Activated CD8-positive, alpha-beta T cell treated with anti-CD3 and anti-CD28 coated beads, Interleukin-2, amount 10 ng/mL, durations not matched to agents 7 days and 5 days (primary cell): ENCODE measurements at places on chromosomes 12 and 14.

DNA sequence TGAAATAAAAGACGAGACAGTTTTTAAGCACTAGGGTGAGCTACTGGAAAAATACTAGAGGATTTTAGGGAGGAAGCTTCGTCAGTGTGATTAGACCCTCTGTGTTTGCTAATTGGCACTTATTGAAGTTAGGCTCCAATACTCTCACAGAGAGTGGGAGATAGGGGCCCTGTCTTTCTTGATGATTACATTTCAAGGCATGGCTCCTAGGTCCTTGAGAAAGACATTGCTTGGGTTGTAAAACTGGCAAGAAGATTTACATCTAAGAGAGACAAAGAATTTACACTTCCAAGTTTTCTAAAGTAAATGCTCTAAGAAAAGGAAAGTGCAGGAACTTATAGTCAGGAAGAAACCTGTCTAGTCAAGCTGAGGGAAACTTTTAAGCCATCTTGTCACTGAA lies 183.2 kb downstream of the C12orf50 start:
- H3K4me1 ChIP-seq = no peaks in the 10 kb centered on the region
- no peak overlapping the region for H3K27ac ChIP-seq
- no peak for DNase-seq
- no peak overlapping the region for H3K4me3 ChIP-seq
- H3K27me3 ChIP-seq = peaks cover 2% of the 10 kb centered on the region

GRCh38 chr14:70651522-70651921 lies 9.8 kb downstream of the TTC9 start:
- H3K4me1 ChIP-seq = peaks cover 71% of the 10 kb centered on the region
- no peaks in the 10 kb centered on the region for H3K27me3 ChIP-seq
- H3K27ac ChIP-seq = peak overlapping the region; percentile 11
- DNase-seq = no peak

DNA sequence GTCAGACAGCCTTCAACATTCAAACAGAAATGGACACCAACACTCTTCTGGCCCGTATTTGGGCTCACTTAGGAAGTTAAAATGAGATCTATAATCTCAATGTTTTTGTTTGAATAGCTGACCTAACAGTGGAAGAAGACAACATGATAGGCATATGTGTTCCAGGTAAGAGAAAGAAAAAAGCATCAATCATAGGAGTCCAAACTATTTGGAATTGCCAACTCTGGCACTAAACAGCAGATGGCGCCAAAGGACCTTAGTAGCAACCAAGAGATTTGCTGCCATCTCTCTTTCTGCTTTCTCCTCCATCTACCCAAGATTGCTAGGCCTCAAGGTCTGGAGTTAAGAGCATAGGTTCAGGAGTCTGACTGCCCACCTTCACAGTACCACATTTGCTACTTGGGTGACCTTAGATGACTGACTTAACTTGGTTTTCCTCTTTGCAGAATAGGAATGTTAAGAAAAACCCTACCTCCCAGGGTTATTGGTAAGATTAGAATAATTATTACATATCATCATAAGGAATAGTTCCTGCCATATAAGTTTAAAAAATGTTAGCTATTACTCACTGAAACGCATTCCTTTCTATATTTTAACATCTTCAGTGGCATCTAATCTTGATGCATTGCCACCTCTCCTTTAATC lies 30.2 kb downstream of the PEX5 start:
- peak; percentile 82 for DNase-seq
- no peaks in the 10 kb centered on the region for H3K36me3 ChIP-seq
- H3K4me3 ChIP-seq = no peak overlapping the region
- no peaks in the 10 kb centered on the region for H3K27me3 ChIP-seq
- no peak overlapping the region for H3K27ac ChIP-seq

- no peaks in the 10 kb centered on the region for H3K4me1 ChIP-seq
- H3K4me3 ChIP-seq = no peak overlapping the region
- no peak for DNase-seq
These were observed 13.5 kb upstream of the NGB start for GRCh38 chr14:77284466-77284865.

GRCh38 chr12:113823016-113823415 lies 143.1 kb downstream of the RBM19 start:
- H3K4me3 ChIP-seq = no peak overlapping the region
- H3K27ac ChIP-seq = no peak overlapping the region
- H3K27me3 ChIP-seq = no peaks in the 10 kb centered on the region
- DNase-seq = no peak
- H3K4me1 ChIP-seq = no peaks in the 10 kb centered on the region
- no peaks in the 10 kb centered on the region for H3K36me3 ChIP-seq

GRCh38 chr14:101495827-101496775 lies 65.2 kb upstream of the DIO3 start:
- H3K36me3 ChIP-seq = no peaks in the 10 kb centered on the region
- H3K27me3 ChIP-seq = peaks cover 4% of the 10 kb centered on the region
- DNase-seq = no peak
- H3K4me3 ChIP-seq = no peak overlapping the region
- H3K27ac ChIP-seq = no peak overlapping the region

- DNase-seq = no peak
- no peak overlapping the region for H3K4me3 ChIP-seq
- H3K4me1 ChIP-seq = no peaks in the 10 kb centered on the region
- H3K27ac ChIP-seq = no peak overlapping the region
These were observed 36.0 kb downstream of the EGLN3 start for GRCh38 chr14:33914676-33915516.

DNA sequence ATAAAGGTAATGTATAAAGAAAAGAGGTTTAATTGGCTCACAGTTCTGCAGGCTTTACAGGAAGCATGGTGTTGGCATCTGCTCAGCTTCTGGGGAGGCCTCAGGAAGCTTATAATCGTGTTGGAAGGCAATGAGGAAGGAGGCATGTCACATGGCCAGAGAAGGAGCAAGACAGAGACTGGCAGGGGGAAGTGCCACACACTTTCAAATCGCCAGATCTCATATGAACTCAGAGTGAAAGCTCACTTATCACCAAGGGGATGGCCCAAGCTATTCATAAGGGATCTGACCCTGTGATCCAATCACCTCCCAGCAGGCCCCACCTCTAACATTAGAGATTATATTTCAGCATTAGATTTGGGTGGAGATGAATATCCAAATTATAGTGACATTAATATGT lies 26.3 kb downstream of the LDHB start:
- no peak overlapping the region for H3K4me3 ChIP-seq
- no peaks in the 10 kb centered on the region for H3K27me3 ChIP-seq
- H3K27ac ChIP-seq = peak overlapping the region; percentile 27
- no peak for DNase-seq
- H3K36me3 ChIP-seq = peaks cover 49% of the 10 kb centered on the region
- peaks cover 3% of the 10 kb centered on the region for H3K4me1 ChIP-seq

DNA sequence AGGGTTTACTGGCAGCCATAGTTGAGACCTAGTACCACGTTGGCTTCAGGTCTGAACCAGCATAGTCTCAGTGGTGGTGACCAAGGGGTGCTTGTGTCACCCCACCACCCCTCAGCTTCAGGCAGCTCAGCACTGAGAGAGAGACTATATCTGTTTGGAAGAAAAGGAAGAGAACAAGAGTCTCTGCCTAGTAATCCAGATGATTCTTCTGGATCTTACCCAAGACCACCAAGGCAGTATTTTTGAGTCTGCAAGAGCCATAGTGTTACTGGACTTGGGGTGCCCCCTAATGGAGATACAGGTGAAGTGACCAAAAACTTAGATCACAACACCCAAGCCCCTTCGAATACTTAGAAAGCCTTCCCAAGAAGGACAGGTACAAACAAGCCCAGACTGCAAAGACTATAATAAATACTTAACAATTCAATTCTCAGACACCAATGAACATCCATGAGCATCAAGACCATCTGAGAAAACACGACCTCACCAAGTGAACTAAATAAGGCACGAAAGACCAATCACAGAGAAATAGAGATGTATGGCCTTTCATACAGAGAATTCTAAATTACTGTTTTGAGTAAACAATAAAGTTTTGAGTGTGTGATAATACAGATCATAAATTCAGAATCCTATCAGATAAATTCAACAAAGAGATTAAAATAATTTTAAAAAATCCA lies 107.0 kb downstream of the HELB start:
- no peak overlapping the region for H3K4me3 ChIP-seq
- DNase-seq = peak; percentile 63
- H3K27me3 ChIP-seq = peaks cover 8% of the 10 kb centered on the region
- no peaks in the 10 kb centered on the region for H3K36me3 ChIP-seq

DNA sequence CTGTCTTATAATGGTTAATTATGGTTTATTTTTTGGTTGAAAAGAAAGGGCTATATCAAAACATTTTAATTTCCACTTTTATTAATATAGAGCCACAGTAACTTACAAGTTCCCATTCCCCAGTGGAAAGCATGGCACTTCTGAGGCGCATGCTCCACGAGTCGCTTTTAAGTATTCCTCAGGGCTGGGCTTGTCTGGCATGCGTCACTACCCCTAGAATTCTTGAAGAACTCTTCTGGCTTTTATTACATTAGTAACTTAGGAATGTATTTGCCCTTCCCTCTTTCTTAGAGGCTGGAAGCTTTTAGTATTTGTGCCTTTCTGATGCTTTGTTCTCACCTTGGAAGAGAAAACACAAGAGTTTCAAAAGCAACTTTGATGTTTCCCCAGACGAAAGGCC lies 81.1 kb downstream of the ESR2 start:
- H3K4me3 ChIP-seq = no peak overlapping the region
- H3K27ac ChIP-seq = no peak overlapping the region
- DNase-seq = no peak

- no peaks in the 10 kb centered on the region for H3K36me3 ChIP-seq
- no peak overlapping the region for H3K4me3 ChIP-seq
- H3K27me3 ChIP-seq = peaks cover 29% of the 10 kb centered on the region
- no peaks in the 10 kb centered on the region for H3K4me1 ChIP-seq
- DNase-seq = no peak
These were observed 357.3 kb downstream of the DUSP6 start for GRCh38 chr12:88994971-88995370.

- H3K4me1 ChIP-seq = no peaks in the 10 kb centered on the region
- peaks cover 7% of the 10 kb centered on the region for H3K27me3 ChIP-seq
- H3K4me3 ChIP-seq = no peak overlapping the region
- no peak overlapping the region for H3K27ac ChIP-seq
- no peaks in the 10 kb centered on the region for H3K36me3 ChIP-seq
These were observed 64.5 kb upstream of the DDX11 start for GRCh38 chr12:31008961-31009840.
